ENCODE measurements at places on chromosomes 6 and 20.

- no peak for DNase-seq
These were observed 129.0 kb upstream of the THEMIS start for GRCh38 chr6:128029826-128030225.

DNA sequence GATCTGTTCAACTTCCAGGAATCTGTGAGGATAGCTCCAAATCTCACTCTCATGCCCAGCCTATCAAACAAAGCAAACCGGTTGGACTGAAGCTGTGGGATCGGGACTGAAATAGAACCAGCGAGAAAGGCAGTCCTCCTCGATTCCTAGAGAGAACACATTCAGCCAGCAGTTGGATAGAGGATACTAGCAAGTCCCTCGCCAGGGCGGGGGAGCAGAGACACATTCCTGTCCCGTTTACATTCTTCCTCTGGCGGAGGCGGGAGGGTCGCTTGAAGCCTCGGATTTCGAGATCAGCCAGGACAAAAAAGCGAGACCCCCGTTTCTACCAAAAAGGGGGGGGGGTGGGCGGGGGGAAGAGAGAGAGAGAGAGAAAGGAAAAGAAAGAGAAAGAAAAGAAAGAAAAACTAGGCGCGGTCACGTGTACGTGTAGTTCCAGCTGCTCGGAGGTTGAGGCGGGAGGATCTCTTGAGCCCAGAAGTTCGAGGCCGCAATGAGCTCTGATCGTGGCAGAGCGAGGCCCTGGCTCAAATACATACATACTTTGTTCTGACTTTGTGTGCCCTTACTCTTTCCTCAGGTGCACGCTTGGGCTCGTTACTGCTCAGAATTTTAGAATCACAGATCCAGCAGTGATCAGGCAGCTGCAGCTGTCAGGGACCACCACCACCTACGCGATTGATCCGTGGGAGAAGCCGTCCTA, 19.5 kb downstream of the ZNF311 start:
- DNase-seq = peak; percentile 96

DNA sequence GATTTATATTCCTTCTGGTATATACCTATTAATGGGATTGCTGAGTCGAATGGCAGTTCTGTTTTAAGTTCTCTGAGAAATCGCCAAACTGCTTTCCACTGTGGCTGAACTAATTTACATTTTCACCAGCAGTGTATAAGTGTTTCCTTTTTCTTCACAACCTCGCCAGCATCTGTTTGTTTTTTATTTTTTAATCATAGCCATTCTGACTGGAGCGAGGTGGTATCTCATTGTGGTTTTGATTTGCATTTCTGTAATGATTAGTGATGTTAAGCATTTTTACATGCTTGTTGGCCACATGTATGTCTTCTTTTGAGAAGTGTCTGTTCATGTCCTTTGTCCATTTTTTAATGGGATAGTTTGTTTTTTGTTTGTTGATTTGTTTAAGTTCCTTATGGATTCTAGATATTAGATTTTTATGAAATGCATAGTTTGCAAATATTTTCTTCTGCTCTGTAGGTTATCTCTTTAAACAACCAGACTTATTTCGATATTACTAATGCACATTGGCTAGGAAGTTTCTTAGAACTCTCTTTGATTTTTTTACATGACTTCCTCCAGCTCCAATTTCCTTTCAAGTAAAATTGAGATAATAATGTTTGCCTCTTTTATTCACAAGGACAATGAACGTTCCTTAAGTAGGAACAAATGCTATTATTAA, 12.2 kb upstream of the VNN1 start:
- no peak for DNase-seq

- peak; percentile 13 for DNase-seq
These were observed 9.1 kb downstream of the SMPDL3A start for GRCh38 chr6:122798099-122798641.

GRCh38 chr20:6680854-6681253, 86.6 kb upstream of the BMP2 start:
- DNase-seq = peak; percentile 21

DNA sequence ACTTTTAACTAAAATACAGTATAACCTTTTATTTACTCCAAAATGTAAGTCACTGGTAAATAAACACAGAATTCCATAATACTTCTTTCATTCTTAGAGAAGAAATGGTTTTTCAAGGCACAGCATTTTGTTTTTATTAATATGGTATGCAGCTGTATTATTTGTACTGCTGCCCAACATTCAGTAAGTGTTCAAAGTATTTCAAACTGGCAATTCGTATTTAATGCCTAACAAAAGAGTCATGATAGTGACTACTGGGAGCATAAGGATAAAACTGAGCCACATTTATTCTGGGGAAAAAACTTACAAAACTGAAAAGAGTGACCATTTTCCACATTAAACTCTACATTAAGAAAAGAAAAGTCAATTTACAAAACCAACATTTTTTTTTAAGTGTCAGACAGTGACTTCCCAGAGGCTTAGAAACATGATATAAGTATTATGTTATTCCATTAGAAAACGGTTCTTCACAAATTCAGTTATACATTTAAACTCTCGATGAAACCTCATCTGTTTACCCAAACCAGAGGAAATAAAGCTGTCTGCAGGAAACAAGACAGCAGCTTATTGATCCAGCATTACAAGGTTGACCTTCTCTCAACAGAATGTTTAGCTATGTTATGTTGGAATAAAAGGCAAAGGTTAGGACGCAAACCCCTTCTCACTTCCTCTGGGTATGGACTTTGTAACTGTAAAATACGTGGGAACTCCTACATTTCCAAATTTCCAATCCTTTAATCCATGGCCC, 24.3 kb downstream of the EPB41L2 start:
- DNase-seq = no peak

DNA sequence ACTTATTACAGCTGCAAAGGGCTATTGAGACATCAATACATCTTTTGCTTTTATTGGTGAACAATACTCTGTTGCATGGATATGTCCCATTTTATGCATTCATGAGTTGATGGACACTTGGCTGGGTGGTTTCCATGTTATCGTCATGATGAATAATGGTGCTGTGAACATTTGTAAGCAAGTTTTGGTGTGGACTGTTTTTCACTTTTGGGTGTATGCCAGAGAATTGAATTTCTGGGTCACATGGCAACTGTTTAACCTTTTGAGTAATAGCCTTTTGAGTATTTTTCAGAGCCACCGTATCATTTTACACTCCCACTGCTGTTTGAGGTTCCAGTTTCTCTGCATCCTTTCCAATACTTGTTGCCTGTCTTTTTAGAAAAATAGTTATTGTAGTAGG, 107.0 kb downstream of the JARID2 start:
- no peak for DNase-seq

DNA sequence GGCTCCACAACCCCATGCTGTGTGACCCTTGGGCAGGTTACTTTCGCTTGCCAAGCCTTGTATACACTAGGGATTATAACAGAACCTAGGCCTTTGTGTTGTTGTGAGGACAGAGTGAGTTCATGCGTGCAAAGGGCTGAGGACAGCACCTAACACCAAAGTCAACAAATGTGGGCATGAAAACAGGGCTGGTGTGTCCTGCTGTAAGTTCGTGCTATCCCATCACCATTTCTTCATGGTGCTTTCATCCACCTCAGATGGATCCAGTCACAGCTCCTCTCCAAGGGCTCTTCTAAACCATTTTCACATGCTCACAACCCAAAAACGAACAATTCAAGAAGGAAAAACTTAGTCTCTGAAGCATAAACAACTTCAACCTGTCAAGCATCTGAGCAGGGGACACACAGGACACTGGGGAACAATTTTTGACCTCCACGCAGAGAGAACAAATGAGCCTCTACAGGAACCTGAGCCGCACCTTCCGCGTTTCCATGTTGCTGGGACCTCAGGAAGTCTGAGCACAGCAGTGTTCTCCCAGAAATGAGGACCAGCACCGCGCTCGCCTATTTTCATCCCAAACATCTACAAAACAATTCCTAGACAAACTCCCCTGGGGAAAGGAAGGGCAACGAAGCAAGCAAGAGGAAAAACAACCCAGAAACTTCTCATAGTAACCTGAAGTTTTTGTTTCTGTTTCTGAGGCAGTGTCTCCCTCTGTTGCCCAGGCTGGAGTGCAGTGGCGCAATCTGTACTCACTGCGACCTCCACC, 3.1 kb downstream of the LRP11 start:
- DNase-seq = peak; percentile 76

GRCh38 chr6:43842231-43842794, 72.3 kb downstream of the VEGFA start:
- DNase-seq = no peak

Measured in NCI-H146 (cell line).